ENCODE measurements at places on chromosomes 3 and 15. TPM values are rescaled to one million over a fixed set of nuclear protein-coding genes. Genes with fewer than 3 reads are reported as not detected.
A peak's percentile ranks its signal among the peaks of the same experiment; 100 is the strongest.

CPN2 gene
- total RNA-seq, result not detected

GRCh38 chr3:61901986-61902385 lies 340.6 kb downstream of the PTPRG start:
- no peak for DNase-seq

NRROS gene
- total RNA-seq, result 6.3 TPM

DNA sequence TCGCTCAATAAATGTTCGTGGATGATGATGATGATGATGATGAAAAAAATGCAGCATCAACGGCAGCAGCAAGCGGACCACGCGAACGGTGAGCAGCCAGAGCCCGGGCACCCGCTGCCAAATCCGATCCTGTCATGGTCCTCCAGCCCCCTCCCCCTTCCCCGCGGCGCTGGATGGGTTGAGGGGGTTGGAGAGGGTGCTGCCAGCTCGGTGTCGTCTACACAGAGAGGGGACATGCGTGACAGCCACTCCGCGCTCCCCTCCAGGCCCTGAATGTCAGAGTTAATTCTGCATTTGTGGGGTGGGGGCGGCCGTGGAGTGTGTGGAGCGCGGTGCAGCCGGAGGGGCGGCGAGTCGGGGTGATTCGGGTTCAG lies 722 bp downstream of the CACNA1D start:
- no peak for DNase-seq

GRCh38 chr3:116298151-116298550 lies 147.1 kb downstream of the LSAMP start:
- DNase-seq, result no peak

DNA sequence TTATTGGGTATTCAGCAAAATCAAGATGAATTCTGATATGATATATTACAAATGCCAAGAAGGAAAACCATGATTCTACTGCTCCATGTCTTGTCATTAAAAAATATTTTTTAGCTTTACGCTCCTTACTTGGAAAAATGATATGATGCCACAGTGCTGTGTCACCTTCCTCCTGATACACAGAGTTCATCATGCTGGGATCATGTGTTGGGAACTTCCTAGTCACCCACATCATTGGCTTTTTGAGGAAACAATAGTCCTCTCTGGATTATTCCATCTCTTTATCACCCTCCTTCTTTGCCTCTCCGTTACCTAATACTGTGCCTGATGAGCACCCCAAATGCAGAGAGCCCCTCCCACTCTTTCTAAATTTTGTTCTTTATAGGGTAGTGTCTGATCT lies 94.3 kb upstream of the PFN2 start:
- no peak for DNase-seq

ST8SIA2 gene
- total RNA-seq, result 0.13 TPM

EAF2 gene
- total RNA-seq, result 0.51 TPM

GRCh38 chr3:60555686-60556354 lies 695.4 kb downstream of the FHIT start:
- no peak for DNase-seq

DNA sequence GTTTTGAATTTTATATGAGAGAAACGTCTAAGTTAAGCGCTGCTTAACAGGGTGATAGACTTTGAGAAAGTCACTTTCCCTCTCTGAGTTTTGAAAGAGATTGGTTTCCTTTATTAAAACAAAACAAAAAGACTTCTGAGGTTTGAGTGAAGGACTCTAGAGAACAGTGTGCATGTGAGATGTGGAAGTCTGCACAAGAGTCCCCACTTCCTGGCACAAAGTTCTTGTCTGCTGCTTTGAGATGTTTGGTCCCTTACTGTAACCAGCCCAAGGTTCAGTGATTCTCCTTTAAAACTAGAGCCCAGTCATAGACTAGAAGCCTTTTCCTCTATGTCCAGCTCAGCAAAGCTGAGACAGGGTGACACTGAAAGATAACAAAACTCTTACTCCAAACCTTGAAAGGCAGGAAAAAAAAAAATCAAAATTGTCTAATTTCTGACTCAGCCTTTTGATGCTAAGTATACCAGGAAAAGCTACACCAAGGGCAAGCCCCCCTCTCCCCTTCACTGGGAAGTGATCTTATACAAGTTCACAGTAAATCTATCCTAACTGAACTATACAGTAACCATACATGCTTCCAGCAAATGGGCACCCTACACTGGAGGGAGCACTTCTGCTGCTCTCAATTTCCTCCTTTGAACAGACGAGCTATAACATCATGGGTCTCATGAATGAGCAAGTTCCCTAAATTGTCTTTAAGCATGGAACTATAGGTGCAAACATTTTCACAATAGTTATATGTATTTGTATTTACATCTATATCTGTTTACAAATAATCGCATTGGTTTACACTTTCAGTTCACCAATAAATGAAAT lies 2.3 kb downstream of the POPDC2 start:
- DNase-seq, result no peak

CTDSPL gene
- 134 TPM for total RNA-seq

DENND4A gene
- 18.6 TPM for total RNA-seq

DNA sequence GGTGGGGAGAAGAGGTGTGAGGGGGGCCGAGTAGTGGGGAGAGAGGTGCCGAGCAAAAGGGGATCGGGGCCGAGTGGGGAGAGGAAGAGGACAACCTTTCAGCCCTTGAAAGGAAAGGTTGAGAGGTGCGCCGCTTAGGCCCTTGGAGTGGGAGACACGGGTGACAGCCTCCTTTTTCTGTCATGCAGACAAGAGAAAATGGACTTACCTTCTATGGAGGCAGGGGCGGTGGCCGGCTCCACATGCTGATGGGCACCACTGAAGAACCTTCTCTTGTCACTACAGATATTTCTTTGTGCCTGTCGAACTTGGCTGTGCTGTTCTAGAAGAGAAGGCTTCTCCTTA lies 421 bp downstream of the KLHL18 start:
- DNase-seq, result no peak

GOLGA8G gene
- not detected for total RNA-seq

GRCh38 chr3:160707187-160707794 lies 30.3 kb downstream of the ARL14 start:
- peak; percentile 55 for DNase-seq

GOLGA8T gene
- total RNA-seq, result under 0.01 TPM

DNA sequence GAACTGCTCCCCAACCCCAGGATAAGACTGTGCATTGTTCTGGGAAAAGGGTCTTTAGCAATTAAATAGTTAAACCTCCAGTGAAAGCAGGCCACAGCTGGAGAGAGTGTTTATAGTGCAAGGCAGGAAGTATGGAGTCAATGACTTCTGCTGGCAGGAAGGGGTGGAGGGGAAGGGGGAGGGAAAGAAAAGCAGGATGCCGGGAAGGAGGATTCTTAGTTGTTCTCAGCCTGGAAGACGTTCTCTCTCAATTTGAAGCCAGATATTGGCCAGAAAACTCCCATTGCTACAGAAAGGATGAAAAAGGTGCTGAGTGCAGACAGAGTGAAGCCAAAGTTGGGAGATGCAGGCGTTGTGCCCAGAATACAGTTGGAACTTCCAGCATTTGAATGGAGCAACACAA lies 35.7 kb upstream of the ACTL6A start:
- peak; percentile 30 for DNase-seq

DNA sequence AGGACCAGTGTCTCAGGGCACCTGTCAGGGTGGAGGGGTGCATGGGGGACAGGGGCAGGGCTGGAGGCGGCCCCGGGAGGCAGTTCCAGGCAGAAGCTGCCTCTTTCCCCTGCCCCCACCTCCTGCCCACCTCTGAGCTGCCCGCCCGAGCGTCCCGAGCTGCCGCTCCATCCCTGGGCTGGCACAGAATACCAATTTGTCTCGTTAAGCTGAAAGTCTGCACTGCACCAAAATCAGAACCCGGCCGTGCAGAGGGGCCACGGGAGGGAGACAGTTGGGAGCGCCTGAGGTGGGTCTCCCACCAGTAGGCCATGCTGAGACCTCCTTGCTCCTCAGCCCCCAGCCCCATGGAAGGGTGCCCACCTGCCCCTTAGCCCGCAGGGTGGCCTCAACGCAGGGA lies 1.3 kb upstream of the ATP2B2 start:
- DNase-seq, result no peak

LRTM1 gene
- total RNA-seq, result not detected

- DNase-seq, result no peak
These were observed 11.5 kb downstream of the CRYGS start for GRCh38 chr3:186532598-186533072.

GRCh38 chr3:17945799-17946399 lies 203.5 kb upstream of the TBC1D5 start:
- no peak for DNase-seq

All from dermis microvascular lymphatic vessel endothelial cell (primary cell).